ENCODE measurements at places on chromosomes 5 and 9. TPM values are rescaled to one million over a fixed set of nuclear protein-coding genes. Genes with fewer than 3 reads are reported as not detected.

DNA sequence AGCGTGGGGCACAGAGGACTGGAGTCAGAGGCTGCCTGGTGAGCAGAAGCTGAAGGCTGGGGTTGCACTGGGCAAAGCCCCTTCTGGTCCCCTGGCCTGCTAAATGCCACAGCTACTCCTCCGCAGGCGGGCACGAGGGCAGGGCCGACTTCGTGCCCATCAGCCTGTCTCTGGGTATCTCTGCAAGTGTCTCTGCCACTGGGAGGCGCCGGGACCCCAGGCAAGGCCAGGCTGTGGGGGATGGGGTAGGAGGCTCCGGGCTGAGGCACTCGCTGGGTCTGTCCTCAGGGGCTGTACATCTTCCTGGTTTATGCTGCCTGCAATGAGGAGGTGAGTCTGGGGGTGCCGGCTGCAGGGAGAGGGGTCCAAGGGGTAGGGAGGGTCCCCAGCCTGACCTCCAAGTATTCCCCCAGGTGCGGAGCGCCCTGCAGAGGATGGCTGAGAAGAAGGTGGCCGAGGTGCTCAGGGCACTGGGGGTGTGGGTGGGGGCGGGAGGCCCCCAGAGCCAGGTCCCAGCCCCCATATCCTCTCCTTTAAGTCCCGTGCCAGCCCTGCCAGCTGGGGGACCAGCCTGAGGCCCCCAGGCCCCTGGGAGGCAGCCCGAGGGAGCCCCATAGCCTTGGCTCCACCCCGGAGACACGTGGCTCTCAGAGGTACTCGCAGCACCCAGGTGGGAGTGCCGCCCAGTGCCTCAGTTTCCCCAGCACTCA, 25.1 kb downstream of the ADGRD2 start:
- H3K27me3 ChIP-seq, result peaks cover 38% of the 10 kb centered on the region
- no peaks in the 10 kb centered on the region for H3K36me3 ChIP-seq
- H3K4me1 ChIP-seq, result no peaks in the 10 kb centered on the region
- no peak for DNase-seq
- H3K4me3 ChIP-seq, result no peak overlapping the region

CBY3 gene
- not detected for total RNA-seq

GRCh38 chr5:31251032-31251431, 57.5 kb downstream of the CDH6 start:
- no peaks in the 10 kb centered on the region for H3K4me1 ChIP-seq
- H3K27ac ChIP-seq, result no peak overlapping the region
- H3K4me3 ChIP-seq, result no peak overlapping the region
- no peaks in the 10 kb centered on the region for H3K36me3 ChIP-seq

DNA sequence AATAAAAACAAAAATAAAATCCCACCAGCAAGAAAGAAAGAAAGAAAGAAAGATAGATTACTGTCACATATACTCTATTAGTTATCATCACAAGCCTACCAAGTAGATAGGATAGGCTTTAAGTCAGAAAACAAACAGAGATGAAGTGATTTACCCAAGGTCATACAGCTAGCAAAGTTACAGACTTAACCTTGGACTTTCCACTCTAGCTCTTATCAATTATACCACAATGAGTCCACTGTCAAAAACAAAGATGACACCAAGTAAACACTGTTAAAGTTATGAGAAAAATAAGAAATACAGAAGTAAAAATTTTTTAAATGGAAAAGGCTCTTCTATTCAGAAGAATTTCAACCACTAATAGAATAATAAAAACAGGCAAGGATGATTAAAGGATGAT, 13.4 kb downstream of the LARS1 start:
- H3K36me3 ChIP-seq, result peaks cover 7% of the 10 kb centered on the region
- H3K4me3 ChIP-seq, result no peak overlapping the region
- no peak overlapping the region for H3K27ac ChIP-seq
- no peak for DNase-seq

DNA sequence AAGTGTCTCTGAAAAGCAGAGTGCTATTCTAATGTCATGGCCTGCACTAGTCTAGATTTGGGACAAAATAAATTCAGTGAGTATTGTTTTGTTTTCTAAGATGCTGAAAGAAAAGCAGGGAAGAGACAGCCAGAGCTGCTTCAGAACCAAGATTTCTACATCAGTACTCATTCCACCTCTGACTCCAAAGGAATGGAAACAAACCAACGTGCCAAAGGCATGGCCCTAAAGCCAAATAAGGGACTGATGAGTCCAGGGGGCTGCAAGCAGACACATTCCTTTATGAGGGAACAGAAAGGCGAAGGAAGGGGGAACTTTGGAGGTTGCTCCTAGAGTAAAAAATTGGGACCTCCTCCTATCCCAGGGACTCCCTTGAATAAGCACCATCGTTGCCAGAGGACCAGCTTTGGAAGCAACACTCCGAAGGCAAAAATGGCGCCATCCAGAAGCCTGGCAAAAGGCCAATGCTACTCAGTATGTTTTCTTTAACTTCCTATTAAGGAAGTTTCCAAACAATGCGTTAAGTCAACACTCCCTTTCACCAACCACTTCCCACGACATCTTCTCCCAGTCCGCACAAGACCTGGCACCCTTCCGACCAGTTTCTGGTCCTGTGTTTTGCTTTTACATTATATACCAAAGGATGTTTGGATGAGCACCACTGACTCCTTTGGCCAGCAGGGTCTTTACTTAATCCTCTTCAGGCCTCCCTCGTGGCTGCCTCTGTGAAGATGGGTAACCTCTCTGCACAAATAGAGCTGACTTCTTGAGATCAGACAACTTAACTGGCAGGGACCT, 31.6 kb downstream of the ADAM19 start:
- H3K27me3 ChIP-seq, result no peaks in the 10 kb centered on the region
- no peak for DNase-seq
- peaks cover 2% of the 10 kb centered on the region for H3K36me3 ChIP-seq
- H3K4me3 ChIP-seq, result no peak overlapping the region
- peak overlapping the region; percentile 56 for H3K27ac ChIP-seq

DNA sequence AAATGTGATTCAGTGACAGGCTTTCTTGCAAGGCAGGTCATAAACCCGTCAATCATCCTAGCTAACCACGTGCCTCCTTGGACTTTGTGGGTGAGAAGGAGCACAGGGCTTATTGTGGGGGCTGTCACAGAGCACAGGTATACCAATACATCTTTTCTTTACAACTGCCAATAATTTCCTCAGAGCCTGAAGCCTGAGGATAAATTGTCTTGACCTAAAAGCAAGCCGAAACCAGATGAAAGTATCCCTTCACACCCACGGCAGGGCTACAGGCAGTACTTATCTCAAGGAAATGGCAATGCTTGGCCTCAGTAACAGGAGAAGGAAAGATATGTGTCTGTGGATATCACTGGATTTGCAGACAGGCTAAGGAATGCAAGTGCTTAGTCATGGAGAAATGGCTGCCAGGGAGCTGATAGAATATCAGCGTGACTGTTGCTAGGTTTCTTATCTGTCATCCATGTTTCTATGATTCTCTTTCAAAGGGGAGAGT, 90.3 kb upstream of the ZNF366 start:
- H3K4me1 ChIP-seq, result peaks cover 15% of the 10 kb centered on the region
- no peaks in the 10 kb centered on the region for H3K36me3 ChIP-seq
- H3K27me3 ChIP-seq, result no peaks in the 10 kb centered on the region
- no peak overlapping the region for H3K4me3 ChIP-seq
- H3K27ac ChIP-seq, result peak overlapping the region; percentile 92

GRCh38 chr5:82956600-82956999, 120.6 kb downstream of the TMEM167A start:
- no peak overlapping the region for H3K27ac ChIP-seq
- H3K36me3 ChIP-seq, result no peaks in the 10 kb centered on the region
- no peak overlapping the region for H3K4me3 ChIP-seq
- DNase-seq, result no peak
- H3K27me3 ChIP-seq, result no peaks in the 10 kb centered on the region

DNA sequence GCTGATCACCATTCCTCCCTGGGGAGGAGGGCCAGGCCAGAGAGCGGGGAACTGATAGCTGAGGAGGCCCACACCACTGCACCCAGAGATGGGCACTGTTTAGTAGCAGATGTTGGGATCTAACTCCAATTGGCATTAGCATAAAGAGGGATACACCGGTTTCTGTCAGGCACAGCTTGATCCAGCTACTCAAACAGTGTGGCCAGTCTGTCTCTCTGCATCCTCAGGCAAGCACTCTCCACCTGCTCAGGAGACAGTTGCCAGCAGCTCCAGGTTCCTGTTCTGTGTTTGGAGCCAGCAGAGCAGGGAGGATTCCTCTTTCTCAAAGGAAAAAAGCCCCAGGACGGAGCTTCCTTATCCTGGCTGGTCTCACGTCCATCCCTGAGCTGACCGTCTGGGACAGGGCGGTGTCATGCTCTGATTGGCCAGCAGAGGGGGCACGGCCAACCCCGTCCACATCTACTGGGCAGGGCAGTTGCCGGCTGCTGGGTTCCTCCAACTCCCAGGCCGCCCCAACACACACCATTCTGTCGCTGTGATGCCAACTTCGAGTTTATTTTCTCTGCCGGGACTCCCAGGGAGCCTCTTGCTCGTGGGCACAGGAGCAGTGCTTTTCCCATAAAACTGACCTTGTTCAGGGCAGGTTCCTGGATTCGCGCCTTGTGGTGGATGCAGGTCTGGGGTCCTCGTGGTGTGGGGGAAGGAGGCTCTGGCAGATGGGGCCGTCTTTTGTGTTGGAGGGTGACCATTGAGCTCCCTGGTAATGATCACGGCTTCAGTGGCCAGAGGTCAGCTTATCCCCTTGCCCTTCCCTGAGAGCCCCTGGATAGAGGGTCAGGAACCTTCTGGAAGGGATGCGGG, 47.9 kb downstream of the COL5A1 start:
- H3K36me3 ChIP-seq, result no peaks in the 10 kb centered on the region
- peaks cover 6% of the 10 kb centered on the region for H3K4me1 ChIP-seq
- peak; percentile 21 for DNase-seq
- H3K4me3 ChIP-seq, result no peak overlapping the region
- H3K27me3 ChIP-seq, result no peaks in the 10 kb centered on the region

MRPL36 gene
- 22.4 TPM for total RNA-seq

Data from B cell (primary cell).